T1000 (cell line): ENCODE measurements at places on chromosomes 3 and 15.

DNA sequence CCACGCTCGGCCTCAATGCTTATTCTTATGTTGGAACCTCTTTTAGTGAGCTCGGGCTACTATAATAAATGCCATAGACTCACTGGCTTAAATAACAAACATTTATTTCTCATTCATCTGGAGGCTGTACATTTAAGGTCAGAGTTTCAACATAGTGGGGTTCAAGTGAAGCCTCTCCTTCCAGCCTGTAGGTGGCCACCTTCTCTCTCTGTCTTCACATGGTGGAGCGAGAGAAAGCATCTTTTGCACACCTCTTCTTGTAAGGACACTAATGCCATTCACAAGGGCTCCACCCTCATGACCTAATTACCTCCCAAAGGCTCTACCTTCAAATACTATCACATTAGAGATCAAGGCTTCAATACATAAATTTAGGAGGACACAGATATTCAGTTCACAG lies 520.3 kb upstream of the EPHA6 start:
- DNase-seq, result no peak

DNA sequence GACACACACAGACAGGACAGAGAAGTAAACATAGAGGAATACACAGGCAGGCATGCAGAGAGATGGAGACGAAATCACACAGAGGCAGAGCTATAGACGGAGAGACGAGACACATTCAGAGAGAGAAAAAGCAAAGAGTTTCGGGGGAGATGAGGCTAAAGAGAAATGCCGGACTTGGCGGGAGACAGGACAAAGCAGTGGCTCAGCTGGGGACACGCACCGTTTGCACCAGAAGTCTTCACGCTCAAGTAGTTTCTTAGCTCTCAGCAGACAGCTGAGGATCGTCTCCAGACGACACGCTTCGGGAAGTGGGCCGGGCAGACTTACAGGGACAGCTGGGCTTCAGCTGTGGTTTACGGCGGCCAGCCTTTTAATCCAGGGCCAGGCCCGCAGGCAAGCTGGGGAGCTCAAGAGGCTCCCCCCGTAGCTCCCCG lies 56.2 kb upstream of the DLG1 start:
- DNase-seq, result no peak

- peak; percentile 10 for DNase-seq
Observed at GRCh38 chr15:48682942-48683651, 37.6 kb upstream of the FBN1 start.

DNA sequence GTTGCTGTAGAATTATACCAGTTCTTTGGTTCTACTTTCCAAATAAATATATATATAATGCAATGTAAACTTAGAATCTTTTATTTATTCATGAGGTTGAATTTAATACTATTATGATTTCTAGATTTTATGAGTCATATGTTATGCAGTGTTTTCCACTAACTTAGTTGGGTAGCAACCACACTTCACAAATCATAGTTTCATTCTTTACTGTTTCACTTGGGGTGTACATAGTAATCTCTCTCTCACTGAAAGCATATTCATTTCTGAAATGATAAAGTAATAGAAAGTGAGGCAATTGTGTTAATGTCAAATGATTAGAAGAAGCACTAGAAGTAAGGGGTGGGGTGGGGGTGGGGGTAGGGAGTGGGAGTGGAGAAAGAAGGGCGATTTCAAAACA lies 52.6 kb downstream of the IQCH start:
- DNase-seq, result no peak

DNA sequence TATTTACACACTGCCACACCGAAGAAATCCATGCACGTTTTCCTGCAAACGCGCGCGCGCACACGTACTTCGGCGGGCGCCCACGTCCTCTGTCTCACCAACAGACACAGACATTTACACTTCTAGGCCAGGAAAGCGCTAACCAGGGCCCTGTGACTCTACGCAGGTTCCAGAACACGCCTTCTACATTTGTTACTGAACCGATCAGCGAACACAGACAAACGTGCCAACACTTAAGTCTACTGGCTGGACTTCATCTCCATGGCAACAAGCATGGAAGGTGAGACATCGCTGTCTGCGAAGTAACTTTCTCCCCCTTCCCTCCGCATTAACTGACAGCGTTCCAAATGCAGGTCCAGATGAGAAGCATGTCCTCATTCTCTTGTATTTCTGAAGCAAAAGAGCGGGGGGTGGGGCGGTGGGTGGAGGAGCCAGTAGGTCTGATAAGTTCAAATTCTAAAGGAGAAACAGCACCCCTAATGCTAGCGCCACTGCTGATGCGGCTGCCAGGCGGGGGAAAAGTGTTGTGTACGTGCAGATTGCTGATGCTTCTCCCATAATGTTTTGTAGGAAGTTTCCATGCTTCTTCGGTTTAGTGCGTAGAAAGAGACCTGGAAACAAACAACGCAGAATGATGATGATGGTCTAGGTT lies at the start of gene CTXN2:
TSS of gene CTXN2 (plus strand) at position 92 of the 652 bp plus-strand sequence. CDS start 9,636 bp downstream, outside the sequence.
- DNase-seq, result no peak

- no peak for DNase-seq
Observed at GRCh38 chr15:45637141-45637540, 2.3 kb downstream of the SQOR start.

- no peak for DNase-seq
Observed at GRCh38 chr15:56249092-56249491, 5.4 kb upstream of the RFX7 start.

- DNase-seq, result no peak
Observed at GRCh38 chr15:87609474-87609873, 647.1 kb downstream of the NTRK3 start.

DNA sequence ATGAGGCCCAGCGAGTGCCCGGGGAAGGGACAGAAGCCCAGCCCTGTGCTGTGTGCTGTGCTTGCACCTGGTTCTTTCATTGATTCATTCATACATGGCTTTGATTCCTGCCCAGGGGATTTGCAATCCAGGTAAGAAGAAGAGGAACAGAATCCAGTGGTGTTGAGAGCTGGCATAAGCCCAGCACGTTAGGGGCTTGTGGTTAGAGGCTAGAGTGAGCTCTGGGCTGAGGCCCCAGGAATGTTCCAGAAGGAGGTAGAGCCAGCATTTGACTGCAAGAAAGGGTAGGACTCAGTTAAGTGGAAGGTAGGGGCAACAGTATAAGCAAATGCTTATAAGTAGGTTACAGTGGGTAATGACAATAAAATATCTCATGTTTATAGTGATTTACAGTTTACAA lies 2.3 kb downstream of the VWA5B2 start:
- no peak for DNase-seq

DNA sequence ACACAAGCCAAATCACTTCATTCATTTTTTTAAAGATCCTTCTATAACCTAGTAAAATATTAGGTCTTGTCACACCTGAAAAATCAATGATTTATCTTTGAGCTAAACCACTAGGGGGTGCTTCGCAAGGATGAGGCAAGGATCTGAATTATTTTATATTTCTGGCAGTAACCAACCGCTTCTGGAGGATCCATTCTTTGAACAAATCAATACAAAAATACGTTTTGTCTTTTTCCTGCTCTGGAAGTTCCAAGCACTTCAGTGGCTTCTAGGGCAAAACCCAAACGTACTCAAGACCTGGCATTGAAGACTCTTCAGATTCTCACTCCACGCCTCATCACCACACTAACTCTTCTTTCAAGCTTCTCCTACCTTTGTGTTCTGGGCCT lies 486 bp downstream of the LSG1 start:
- no peak for DNase-seq

DNA sequence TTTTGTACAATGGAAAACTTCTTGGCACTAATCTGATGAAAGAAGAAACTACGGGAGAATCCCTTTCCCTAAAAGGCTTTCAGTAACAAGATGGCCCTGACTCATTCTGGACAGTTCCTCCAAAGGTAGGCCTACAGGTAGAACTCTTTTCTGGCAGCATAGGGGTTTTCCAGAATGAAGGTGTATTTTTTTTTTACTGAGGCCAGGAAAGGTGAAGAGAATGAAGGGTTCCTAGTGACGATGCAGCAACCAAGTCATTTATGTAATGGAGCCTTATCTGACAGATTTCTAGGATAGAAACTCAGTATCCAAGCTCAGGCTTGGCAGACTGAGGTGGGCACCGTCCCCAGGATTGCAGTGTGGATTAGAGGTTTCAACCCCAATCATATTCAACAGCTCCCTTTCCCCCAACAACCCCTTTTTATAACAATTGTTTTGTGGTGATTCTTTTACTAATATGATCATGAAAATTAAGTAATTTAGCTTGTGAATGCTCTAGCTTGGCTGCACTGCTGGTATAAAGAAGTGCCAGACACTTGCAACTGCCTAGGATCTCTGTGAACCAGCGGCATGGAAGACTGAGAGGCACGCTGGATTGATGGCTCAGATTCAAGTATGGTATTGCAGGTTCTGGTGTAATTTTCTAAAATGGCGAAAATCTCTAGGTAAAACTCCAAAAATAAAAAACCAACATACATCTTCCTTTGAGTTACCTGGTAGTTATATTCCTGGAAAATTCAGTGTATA lies 8.7 kb upstream of the TRIM69 start:
- DNase-seq, result no peak

DNA sequence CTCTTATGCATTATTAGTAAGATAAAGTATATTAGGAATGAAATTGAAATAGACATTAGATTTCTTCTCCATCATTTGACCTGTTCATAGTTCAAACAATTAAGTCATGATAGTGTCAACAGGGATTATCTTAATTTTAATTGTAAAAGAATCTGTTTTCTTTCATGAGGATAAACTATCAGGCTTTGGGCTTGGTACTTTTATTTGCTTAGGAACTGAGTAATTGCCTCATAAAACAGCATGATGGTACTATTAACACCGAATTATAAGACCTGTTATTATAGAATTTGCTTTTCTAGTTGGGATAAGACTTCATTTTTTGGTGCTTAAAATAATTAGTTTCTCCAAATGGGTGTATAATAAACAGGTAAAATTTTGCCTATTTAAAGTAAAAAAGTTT lies 71.8 kb downstream of the FNDC3B start:
- DNase-seq, result no peak

- DNase-seq, result peak; percentile 77
Observed at GRCh38 chr15:57784081-57784511, 77.6 kb downstream of the POLR2M start.

DNA sequence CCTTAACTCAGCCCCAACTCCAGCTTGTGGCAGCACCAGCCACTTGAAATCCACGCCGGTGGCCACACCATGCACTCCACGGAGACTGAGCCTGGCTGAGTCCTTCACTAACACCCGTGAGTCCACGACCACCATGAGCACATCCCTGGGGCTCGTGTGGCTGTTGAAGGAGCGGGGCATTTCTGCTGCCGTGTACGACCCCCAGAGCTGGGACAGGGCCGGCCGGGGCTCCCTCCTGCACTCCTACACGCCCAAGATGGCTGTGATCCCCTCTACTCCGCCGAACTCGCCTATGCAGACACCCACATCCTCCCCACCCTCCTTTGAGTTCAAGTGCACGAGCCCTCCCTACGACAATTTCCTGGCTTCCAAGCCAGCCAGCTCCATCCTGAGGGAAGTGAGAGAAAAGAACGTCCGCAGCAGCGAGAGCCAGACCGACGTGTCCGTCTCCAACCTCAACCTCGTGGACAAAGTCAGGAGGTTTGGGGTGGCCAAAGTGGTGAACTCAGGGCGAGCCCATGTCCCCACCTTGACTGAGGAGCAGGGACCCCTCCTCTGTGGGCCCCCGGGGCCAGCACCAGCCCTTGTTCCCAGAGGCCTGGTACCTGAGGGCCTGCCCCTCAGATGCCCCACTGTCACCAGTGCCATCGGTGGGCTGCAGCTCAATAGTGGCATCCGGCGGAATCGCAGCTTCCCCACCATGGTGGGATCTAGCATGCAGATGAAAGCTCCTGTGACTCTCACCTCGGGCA lies 42.9 kb downstream of the CCK start:
- no peak for DNase-seq

GRCh38 chr15:39213385-39213840 lies 367.5 kb upstream of the THBS1 start:
- peak; percentile 73 for DNase-seq

- peak; percentile 51 for DNase-seq
Observed at GRCh38 chr3:106609666-106610301, 741.0 kb upstream of the CBLB start.

DNA sequence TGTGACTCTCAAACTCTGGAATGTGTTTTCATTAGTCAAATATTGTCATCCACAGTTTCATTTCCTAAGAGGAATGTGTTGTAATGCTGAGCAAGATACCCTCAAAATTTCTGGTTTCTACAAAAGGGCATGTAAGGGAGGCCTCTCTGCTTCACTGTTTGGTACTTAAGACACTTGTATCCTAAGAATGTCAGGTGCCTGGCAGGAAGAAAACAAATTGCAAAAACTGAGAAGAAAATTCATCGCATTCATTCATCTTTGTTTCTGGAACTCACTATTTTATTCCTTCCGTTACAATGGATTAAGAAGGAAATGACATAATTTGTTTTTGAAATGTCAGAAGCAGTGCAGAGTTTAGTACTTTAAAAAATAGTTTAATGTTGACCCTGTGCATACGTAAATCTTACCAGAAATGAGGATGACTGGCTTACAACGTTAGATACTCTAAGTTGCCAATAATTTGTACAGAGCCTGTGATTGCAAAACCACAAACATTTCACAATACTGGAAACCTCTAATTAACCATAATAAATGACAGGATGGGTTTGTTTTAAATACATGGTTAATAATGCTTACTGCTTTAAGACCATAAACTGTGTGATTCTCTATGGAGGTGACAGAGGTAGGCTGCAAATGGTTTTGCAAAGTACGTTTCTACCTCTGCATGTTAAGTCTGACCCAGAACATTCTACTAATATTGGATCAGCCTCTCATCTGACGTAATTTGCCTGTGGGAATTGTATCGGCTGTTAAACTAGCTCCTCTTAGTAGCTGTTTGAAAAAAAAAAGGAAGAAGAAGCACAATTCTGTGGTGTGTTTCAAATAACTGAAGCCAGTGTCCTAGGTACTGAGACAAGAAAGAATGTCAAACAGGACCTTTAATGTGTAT lies 477.8 kb downstream of the RBMS3 start:
- no peak for DNase-seq

DNA sequence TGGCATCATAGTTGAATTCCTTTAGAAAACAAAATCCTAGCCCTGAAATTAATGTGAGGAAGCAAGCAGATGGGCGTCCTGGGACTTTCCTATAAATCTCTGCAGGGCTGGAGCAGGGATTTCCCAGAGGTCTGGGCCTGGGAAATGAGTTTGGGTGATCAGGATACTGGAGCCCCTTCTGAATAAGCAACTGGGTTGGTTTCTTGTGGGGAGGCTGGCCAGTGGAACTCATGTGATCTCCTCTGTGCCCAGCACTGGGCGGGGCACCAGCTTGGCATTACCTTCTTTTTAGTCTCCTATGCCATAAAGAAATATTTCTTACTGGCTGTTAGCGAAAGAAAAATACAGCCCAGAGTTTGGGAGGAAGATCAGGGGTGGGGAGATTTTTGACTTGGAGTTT lies 1.7 kb downstream of the THSD4 start:
- DNase-seq, result no peak
